Left lung (tissue), 14 donors: ENCODE measurements at places on chromosomes 4 and X. TPM values are rescaled to one million over a fixed set of nuclear protein-coding genes. Genes with fewer than 3 reads are reported as not detected.

The VGLL1 gene
- total RNA-seq = not detected

DNA sequence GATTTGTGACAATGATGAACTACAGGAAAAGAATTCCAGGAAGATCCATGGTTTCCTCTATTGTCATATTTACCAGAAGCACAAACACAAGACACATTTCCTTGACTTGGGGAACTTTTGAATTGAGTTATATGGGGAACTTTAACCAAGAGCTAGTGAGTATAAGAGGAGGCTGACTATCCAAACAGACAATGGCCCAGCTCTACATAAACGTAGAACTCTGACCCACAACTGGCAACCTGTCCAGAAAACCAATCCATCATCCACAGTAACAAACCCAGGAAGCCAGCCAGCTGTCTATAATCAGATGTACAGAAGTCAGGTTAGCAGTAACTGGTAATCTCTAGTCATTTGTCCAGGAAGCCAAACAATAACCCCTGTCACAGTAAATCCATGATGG lies 167.0 kb upstream of the CPEB2 start:
- no peak for DNase-seq

The LONRF3 gene
- 14.4 TPM for total RNA-seq

GRCh38 chr4:183099537-183100297 lies 660 bp downstream of the WWC2 start:
- DNase-seq = peak; percentile 40

The PARM1 gene
- total RNA-seq = 60.2 TPM

GRCh38 chr4:151676301-151676700 lies 84.5 kb downstream of the GATB start:
- no peak for DNase-seq

The USP17L18 gene
- not detected for total RNA-seq

The KLB gene
- total RNA-seq = 0.34 TPM

DNA sequence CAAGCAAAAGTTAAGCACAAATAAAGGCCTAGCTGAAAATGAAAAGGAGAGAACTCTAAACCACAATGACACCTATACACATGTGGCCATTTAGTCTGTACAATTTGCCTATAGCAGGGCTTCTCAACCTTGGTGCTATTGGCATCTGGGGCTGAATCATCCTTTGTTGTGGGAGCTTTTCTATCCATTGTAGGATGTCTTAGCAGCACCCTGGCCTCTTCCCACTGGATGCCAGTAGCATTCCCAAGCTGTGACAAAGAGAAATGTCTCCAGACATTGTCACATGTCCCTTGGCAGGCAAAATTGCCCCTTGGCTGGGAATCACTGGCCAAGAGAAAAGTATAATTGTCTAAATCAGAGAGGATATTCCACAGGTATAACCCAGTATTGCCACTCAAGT lies 13.5 kb upstream of the PRPS2 start:
- no peak for DNase-seq

- no peak for DNase-seq
Measured at GRCh38 chr4:137067735-137068134, 464.6 kb downstream of the PCDH18 start.

The C4orf50 gene
- total RNA-seq = 0.03 TPM

GRCh38 chr4:23775694-23776093 lies 114.2 kb downstream of the PPARGC1A start:
- no peak for DNase-seq

The TCEANC gene
- 3.1 TPM for total RNA-seq

DNA sequence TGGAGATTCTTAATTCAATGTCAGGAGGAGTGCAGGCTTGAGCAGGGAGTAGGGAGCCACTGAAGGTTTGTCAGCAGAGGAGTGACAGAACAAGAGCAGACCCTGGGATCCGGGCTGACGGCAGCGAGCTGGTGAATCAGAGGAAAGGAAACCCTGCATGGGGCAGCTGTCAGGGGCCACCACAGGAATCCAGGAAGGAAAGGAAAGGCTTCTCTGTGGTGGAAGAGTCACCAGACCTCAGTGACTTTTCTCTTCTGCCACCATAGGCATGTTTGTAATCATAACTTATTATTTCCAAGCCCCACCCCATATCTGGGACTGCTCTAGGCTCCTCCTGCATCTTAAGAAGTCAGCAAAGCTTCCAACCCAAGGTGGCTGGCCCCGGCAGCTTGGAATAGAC lies 150.9 kb downstream of the BCOR start:
- DNase-seq = no peak

The SHROOM2 gene
- 5.6 TPM for total RNA-seq

The PRRG1 gene
- 9.8 TPM for total RNA-seq

The VCX3B gene
- not detected for total RNA-seq

DNA sequence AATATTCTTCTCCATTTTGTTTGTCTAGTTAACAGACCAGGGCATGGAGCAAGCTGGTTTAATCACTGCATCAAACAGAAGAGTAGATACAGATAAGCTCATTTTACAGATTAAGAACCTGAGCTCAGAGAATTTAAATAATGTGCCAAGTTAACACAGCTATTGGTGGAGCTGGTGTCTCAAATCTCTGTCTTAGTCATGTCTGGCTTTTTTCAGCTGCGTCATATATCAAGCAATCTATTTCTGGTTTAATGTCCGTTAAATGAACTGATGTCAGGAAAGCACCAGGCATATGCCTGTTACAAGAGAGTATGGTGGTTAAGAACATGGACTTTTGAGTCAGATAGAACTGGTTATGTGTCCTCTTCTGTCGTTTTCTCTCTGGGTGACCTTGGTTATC lies 79.8 kb upstream of the ADGRA3 start:
- DNase-seq = no peak

The NAA15 gene
- 35.5 TPM for total RNA-seq
